ENCODE measurements at places on chromosomes 6 and 20.

- DNase-seq, result no peak
Measured at GRCh38 chr20:53194306-53195290, 222.4 kb downstream of the TSHZ2 start.

DNA sequence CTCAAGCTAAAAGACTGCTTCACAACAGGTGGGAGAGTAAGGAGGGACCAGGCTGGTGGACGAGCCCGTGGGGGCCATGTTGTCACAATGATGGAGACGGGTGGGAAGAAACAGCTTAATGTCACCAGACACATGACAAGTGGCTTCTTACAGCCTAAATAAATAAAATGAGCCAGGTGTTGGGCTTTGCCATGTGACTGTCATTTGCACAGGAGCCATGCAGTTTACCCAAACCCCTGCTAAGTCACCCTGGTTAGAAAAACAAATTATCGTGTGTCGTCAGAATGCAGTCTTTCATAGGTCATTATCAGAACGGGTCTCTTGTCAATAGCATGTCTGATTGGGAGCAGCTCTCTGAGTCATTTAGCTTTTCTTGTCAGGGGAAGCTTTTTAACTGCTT is 18.5 kb downstream of the BTBD3 start:
- no peak for DNase-seq

DNA sequence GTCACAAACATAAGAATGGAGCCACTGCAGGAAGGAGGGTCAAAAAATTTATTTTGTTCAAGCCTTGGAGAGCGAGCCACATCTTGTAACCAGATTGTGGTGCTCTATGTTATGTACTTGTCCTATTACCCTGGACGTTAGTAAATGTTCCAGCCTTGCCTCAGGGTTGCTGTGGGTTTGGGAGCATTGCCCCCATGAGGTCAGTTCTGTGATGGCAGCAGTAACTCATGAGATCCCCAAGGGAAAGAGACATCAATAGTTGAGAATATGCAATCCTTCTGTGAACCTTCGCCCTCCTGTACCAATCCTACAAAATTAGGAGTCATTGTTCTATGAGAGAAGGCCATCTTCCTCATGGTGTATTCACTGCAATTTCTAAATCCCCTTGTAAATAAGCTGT is 16.4 kb upstream of the CFAP206 start:
- no peak for DNase-seq

DNA sequence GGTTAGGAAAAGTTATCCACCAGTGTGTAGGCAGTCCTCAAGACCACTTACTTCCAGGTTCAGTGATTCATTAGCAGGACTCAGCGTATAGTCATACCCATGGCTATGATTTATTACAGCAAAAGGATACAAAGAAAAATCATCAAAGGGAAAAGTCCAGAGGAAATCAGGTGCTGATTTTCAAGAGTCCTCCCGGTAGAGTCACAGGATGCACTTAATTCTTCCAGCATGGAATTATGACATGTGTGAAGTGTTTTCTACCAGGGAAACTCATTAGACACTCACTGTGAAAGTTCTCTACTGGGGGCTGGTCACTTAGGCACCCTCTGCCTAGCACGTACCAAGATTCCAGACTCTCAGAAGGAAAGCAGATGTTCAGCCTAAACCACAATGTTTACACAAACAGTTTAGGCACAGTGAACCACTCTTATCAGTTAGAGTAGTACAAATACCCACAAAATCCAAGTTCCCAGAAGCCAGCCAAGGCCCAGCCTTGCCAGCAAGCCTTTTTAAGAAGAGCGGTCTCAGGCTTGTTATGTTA is 10.2 kb downstream of the WFDC3 start:
- DNase-seq, result no peak

DNA sequence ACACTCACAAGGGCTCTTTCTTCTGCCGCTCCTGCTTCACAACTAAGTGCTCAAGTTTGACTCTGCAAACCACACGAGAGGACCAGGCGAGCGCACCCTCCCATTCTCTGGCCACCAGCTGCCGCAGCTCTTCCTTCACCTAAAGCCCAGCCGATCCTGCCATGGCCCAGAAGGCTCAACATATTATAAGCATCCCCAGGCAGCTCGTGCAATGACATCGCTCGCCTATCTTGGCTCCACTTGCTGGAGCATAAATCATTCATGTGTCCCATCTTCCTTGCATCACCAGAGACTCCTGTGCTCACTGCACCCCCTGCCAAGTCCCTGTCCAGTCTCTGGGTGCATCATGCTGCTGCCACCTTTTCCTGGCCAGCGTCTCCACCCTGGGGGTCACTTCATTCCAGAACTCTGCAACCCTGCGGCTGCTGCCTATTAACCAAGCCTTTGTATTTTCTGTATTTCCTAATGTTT is 59.0 kb downstream of the PSMG4 start:
- DNase-seq, result no peak

GRCh38 chr6:38567436-38567835 is 72.3 kb downstream of the BTBD9 start:
- no peak for DNase-seq

DNA sequence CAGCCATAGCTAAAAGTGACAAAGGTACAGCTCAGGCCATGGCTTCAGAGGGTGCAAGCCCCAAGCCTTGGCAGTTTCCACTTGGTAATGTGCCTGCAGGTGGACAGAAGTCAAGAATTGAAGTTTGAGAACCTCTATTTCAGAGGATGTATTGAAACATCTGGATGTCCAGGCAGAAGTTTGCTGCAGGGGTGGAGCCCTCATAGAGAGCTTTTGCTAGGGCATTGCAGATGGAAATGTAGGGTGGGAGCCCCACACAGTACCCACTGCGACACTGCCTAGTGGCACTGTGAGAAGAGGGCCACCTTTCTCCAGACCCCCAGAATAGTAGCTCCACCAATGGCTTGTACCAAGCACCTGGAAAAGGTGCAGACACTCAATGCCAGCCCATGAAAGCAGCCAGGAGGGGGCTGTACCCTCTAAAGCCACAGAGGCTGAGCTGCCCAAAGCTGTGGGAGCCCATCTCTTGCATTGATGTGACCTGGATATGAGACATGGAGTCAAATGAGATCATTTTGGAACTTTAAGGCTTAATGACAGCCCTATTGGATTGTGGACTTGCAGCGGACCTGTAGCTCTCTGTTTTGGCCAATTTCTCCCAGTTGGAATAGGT is 1299.4 kb upstream of the MAP3K7 start:
- no peak for DNase-seq

GRCh38 chr20:41436679-41437078 is 70.1 kb upstream of the EMILIN3 start:
- no peak for DNase-seq

- DNase-seq, result no peak
Measured at GRCh38 chr6:56359201-56359899, 112.0 kb upstream of the COL21A1 start.

DNA sequence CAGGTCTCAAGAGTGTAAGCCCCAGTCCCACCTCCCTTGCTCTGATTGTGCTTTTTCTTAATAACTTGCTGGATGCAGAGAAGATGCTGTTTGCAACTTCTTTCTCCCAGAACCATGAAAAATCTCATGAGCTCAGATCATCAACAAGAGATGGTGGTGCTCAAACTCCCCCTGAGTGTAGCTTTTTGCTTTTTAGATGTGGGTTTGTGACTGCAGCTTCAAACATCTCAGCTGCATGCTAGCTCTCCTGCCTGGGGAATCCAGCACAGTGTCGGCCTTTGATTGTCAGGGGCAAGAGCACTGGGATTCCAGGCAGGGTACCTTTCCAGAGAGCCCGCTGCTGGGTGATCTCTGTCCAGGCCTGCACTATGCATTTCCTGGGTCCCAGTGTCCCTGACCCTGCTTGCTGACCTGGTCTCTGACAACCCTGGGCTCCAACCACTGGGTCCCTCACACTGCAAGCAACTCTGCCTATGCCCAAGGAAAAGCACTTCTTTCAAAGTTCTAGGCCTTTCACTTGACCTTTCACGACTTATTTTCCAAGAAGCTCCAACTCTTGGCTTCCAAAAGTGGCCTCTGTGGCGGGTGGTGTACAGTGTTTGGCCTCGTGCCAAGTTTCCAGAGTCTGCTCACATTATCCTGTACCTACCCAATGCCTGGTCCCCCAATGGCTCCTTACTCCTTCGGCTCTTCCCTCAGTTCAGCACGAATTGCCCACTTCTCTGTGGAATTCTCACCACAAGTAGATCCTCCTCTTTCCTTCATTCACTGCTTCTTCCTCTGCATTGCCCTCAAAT is 69.7 kb upstream of the LY86 start:
- no peak for DNase-seq

DNA sequence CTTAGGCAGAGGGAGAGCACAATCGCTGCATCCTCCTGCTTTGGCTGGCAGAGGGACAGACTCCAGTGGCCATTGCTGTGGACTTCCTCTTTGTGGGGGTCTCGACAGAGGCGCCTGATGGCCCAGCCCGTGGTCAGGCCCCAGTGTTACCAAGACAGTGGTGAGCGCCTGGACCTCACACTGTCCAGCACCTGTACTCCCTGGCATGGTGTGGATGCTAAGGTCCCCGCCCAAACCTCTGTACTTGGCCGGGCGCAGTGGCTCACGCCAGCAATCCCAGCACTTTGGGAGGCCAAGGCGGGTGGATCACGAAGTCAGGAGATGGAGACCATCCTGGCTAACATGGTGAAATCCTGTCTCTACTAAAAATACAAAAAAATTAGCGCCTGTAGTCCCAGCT is 2.3 kb upstream of the NTSR1 start:
- DNase-seq, result no peak

GRCh38 chr6:161890832-161891297 is 617.0 kb upstream of the AGPAT4 start:
- no peak for DNase-seq

DNA sequence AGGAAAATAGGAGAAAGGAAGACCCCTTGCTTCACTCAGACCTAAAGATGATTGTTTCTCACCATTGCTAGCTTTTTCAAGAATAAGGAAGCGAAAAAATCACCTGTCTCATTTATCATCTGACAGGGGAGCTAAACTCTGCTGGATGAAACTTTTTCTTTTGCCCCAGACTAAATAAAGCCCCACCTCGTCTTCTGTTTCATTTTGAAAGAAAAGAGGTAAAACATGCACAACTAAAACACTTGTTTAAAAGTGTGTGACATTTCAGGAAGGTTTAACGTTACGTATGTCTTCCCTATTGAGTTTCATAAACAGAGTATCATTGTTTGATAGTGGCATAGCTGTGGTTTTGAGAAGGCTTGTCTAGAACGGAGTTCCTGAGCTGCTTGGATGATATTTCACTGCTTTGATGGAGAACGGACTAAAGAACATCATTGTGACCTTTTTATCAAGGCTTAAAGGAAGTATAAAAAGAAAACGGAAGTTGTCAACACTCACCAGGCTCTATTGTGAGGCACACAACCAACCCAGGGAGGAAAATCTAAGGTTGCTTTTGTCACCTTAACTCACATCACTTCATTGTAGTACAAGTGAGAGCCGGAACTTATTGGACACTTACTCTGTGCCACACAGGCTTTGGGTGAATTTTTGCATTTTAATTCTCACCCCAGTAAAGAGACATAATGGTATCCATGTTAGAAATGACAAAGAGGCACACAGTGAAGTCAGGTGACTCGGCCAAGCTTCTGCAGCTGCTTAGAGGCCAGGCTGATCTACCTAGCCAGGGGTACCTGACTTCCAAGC is 29.5 kb downstream of the TSHZ2 start:
- DNase-seq, result no peak

DNA sequence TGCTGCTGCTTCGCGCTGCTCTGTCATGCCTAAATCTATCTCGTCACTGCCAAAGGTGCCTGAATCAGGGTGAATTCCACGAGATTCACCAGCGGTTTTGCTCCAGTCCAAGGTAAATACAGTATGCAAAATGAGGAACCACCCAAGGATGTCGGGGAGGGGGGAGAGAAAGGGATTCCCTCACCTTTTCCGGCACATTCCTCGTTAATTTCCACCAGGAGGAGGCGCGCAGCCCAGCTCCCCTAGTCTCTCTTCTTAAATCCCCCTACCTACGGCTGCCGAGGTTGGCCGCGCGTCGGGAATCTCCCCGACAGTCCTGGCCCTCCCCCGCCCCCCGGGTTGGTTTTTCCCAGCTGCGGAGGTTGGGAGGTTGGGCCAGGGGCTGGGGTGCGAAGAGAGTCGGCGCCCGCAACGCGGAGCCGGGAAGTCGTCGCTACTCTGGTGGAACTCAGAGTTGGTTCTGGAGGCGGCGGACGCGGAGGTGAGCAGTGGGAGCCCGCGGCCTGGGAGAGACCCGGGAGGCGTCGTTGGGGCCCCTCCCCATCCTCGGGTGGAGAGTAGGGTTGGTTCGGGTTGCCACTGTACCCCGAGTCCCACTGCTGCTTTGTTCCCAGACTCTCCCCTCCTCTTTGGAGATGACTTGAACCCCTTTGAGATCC is at the start of gene TPBG:
Gene TPBG, plus strand, starts transcription at position 390 of the 659 bp plus-strand sequence. CDS start 1,145 bp downstream, outside the sequence.
- DNase-seq, result no peak

- no peak for DNase-seq
Measured at GRCh38 chr20:34891166-34892062, 15.0 kb downstream of the ACSS2 start.

GRCh38 chr20:13006825-13007224 is 1.9 kb upstream of the SPTLC3 start:
- no peak for DNase-seq

DNA sequence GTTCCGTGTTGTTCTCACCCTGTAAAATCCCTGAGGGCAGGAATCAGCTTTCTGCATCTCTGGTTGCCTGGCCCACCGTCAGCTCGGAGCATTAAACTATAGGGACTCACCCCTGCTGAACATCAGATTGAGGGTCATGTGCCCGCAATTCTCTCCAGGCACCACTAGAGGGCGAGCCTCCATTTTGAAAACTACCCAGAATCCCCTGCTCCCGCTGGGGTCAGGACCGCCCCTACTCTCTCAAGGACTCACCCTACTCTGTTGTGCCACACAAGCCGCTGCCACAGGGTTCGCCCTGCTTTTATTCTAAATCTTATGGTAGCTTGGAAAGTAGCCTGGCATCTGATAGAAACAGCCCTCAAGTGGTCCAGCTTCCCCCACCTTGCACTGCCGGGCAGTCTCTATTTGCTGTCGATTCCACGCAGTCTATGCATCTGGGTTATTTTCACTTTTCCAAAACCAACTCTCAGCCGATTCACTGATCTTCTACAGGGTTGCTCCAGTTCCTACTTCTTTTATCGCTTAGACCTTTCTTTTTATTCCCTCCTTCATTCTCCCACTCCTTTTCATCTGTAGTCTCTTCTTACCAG is 244.1 kb upstream of the QKI start:
- DNase-seq, result no peak

- no peak for DNase-seq
Measured at GRCh38 chr20:13009682-13010406, 1.1 kb downstream of the SPTLC3 start.

GRCh38 chr20:46701057-46701456 is 8.4 kb upstream of the SLC2A10 start:
- DNase-seq, result no peak

Data from stimulated activated CD8-positive, alpha-beta memory T cell treated with anti-CD3 and anti-CD28 coated beads, Interleukin-12 subunit alpha, Interleukin-12 subunit beta, amount 100 ng/mL, for 4 hours (primary cell).